ENCODE measurements at places on chromosomes 5 and 9.
A peak's percentile ranks its signal among the peaks of the same experiment; 100 is the strongest.

DNA sequence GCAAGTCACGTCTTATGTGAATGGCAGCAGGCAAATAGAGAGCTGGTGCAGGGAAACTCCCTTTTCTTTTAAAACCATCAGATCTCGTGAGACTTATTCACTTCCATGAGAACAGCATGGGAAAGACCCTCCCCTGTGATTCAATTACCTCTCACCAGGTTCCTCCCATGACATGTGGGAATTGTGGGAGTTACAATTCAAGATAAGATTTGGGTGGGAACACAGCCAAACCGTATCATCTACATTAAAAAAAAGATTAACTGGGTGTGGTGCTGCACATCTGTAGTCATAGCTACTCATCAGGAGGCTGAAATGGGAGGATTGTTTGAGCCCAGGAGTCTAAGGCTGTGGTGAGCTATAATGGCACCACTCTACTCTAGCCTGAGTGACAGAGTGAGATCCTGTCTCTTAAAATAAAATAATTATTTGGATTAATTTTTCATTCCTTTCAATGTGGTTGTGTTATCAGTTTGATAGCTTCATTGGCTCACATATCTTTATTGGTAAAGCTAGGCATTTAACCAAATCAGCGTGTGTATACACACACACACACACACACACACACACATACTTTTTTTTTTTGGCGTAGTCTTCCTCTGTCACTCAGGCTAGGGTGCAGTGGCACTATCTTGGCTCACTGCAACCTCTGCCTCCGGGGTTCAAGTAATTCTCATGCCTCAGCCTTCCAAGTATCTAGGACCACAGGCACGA is 21.8 kb downstream of the DENND4C start:
- DNase-seq, result no peak

- no peak for DNase-seq
Observed at GRCh38 chr5:176574297-176574591, 25.1 kb downstream of the CDHR2 start.

DNA sequence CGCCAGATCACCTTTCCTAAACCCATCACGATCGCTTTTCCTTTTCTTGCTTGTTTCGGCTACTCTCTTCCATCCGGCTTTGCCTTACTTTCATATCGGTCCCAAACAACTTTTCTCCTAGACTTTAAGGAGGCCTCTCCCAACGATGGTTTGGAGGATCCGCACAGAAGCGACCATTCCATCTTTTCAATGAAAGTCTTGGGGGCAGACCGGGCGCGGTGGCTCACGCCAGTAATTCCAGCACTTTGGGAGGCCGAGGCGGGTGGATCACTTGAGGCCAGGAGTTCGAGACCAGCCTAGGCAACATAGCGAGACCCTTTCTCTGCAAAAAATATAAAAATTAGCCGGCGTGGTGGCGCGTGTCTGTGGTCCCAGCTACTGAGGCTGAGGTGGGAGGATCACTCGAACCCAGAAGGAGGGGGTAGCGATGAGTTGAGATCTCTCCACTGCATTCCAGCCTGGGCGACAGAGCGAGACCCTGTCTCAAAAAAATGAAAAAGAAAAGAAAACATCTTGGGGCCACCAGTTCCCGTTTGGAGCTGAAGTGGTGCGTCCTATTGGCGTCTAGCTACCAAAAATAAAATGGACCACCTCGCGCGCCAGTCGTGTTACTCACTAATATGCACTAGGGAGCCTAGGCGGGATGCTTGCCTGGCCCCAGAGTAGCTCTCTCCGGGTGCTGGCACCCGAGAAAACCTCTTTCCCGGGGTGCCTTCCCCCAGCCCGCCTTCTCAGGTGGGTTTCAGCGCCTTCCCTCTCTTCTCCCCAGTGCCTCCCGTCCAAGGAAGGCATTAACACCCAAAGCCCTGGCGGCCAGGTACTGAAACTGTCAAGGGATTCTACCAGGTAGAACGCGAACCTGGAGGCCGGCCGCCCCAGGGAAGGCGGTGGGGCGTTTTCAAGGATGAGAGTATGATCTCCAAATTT is 800 bp upstream of the AP3B1 start:
- DNase-seq, result peak; percentile 10

DNA sequence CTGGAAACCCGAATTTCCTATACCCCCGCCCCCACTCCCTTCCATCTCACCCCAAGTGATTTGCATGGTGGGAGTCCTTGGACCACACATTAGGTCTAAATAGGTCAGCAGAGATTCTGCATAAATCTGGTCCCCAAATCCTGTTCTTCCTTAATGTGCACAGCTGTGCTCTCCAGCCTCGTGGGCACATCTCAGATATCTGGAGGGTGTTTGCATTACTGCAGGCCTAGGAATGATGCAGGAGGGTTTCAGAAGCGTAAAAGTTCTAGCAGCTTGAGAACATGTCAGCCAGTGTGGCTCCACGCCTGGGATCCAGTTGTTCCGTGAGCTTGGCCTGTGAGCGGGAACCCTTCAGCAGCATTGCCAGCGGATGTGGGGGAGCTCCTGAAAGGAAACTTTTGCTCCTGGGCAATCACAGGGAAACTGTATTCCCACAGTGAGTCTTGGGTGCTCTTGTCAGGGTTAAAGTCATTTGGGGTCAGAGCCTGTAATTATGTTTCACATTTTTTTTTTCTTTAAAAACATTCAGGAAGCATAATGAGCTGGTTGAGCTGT is 12.9 kb downstream of the ARHGAP26 start:
- DNase-seq, result no peak

DNA sequence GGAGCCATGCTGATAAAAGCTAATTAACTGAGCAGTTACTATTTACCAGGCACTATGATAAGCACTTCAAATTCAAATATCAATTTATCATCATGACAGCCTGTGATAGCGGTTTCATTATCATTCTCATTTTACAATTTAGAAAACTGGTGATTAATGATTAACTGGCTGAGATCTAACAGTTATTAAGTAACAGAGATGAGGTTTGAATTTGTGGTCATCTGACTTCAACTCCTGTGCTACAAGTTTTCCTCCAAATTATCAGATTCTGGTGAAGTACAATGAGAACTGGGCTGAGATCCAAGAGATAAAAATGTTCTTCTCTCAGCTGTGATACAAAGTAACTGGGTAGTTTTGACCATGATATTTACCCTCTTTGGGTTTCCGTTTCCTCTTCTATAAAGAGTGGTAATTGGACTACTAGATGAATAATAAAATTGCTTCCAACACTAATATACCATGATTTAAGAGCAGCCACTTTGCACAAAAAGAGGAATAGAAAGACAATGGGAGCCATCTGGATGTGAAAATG is 74.5 kb upstream of the CCNG1 start:
- DNase-seq, result no peak

DNA sequence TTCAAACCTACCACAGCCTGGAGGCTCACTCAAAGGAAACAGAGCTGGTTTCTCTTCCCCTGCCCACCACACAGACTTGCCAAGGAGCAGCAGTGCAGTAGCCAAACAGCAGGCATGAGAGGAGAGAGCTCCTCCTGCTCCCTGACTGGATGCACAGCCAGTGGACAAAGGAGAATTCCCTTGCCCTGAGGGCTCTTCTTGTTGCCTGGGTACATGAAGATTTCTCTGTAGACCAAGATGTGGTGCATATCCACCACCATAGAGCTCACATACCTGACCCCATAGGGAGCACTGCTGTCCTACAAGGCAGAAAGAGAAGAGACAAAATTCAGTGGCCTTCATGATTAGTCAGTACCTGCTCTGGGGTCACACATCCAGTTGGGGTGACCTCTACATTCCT is 56.3 kb upstream of the SPATA31E1 start:
- no peak for DNase-seq

GRCh38 chr5:144024545-144024944 is 145.9 kb downstream of the YIPF5 start:
- no peak for DNase-seq

- DNase-seq, result peak; percentile 99
Observed at GRCh38 chr9:134502809-134503211, 138.8 kb upstream of the COL5A1 start.

DNA sequence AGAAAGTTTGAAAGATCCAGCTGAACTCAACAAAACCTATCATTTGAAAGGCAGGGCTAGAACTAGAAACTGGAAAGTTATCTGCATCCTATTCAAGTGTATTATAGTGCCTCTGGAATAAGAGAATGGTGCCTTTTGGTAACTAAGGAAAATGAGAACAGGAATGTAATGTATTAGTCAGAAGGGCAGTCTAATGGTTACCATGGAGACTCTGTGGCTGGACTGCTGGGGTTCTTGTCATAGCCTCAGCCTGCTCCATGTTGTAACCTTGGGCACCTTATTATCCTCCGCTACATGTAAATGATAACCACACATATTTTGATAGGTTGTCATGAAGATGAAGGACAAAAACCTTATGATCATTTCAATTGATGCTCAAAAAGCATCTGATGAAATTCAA is 24.6 kb upstream of the IFNB1 start:
- DNase-seq, result peak; percentile 39

DNA sequence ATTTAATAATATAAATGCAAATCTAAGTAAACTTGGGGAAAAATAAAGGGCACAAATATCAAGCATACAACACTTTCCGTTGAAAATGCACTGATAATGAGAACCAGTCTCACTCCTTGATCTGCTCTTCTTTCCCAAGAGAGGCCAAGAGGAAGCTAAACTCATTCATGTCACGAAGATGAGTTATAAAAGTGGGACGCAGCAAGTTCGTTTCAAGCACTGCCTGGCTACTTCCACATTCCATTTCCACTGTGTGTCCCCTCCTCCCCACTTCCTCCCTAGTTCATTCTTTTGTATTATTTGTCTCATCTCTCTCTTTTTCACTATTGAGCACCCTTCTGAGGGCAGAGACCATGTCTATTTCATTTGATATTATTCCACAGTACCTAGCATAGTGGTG is 158.1 kb downstream of the SLC24A2 start:
- no peak for DNase-seq

GRCh38 chr5:95644351-95645042 is 2.1 kb upstream of the RFESD start:
- DNase-seq, result peak; percentile 42

GRCh38 chr9:122265149-122265915 is 650 bp downstream of the MRRF start:
- DNase-seq, result no peak

DNA sequence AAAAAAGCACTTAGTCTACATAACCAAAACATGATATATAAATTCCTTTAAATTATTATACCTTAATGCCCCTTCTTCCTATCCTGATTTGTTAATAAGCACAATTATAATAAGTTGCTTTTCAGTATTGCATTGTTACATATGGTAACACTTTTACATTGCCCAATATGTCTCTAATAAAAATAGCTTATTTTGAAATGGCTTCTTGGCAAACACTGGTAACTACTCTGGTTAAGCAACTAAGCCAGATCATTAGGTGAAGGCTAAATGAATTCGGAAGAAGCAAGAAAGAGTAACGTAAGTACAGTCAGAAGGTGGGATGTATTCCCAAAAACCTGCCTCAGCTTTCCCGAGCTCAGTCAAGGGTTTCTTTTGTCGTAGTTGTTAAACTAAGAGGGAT is 85.3 kb downstream of the TTC39B start:
- no peak for DNase-seq

- peak; percentile 55 for DNase-seq
Observed at GRCh38 chr9:94065535-94065961, 18.7 kb upstream of the PTPDC1 start.

DNA sequence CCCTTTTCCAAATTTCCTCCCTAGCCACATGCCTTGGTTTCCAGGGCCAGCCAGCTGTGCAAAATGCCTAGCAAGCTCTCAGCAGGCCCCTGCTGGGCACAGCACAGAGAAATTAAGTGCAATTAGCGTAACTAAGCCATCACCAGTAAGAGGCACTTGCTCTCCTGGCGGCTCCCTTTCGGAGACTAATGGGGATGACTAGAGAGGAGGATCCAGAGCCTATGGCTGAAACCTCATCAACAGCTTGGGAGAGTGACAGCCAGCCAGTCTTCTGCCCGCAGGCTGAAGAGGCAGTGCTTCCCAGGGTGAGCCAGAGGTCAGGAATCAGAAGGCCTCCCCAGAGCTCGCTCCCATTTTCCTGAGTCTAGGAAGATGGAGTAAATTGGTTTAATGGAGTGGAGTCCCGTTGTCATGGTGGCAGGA is 108.4 kb downstream of the KCNIP1 start:
- DNase-seq, result no peak

DNA sequence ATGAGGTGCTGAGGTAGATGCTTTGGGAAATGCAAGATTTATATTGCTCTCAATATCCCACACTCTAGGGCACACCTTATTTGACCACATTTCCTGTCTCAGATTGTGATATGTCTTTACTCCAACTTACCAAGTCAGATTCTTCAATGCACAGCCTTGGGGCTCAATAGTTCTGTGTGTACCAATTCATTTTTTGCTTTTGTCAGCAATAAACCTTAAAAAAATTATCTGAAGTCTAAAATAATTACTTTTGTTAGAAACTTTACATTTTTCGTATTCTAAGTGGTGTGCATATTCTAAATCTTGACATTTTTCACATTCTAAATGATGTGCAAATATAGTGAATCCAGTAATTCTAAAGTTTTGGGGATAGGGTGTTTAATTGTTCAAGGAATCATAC is 447.5 kb upstream of the COX7C start:
- DNase-seq, result no peak

DNA sequence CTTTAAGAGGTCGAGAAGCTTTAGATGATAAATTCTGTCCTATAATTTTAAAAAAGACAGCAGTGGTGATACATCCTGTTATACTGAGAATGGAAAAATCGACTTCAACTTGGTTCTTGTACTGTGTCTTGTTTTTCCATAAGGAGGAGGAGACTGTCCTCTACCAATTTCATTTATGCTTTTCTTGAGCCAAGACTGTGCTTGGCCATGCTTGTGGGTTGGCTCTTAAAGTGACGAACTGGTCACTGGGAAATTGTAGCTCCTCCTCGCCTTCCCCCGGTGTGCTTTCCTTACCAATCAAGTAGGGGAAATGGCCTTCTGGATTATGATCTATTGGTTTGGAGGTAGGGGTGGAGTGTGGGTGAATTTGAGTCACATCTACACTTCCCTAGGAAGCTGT is 67.1 kb upstream of the HSPB3 start:
- no peak for DNase-seq

DNA sequence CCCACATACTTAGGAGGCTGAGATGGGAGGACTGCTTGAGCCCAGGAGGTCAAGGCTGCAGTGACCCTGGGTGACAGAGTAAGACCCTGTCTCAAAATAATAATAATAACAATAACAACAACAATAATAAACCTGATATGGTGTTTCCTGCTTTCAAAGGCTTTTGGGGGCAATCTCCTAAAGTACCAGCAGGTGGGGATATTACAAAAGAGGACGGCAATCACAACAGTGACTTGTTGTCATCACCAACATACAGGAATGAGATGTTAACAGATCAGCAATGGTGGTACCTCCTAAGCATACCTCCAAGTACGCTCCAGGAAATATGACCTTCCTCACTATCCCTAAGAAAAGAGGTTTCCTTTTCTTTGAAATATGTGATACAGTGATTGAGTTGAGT is 91.1 kb upstream of the RNF180 start:
- peak; percentile 18 for DNase-seq

- no peak for DNase-seq
Observed at GRCh38 chr5:31415009-31415923, 116.6 kb downstream of the DROSHA start.

DNA sequence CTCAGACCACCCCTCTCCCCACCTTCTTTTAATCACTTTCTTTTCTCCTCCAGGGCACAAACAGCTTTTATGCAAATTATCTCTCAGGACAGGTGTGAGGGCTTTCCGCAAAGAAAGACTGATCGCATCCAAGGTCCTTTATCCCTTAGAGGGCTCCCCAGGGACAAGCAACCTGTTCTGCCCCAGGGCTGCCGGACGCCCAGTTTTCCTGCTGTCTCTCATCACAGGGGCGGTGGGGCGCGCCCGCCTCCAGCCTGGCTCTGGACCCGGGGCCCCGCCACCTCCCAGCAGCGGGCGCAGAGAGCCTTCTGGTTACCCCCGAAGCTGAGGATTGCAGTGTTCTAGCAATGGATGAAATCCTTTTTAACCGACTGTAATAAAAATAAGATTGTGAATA is 266.1 kb downstream of the CWC27 start:
- no peak for DNase-seq

Data from AG08396 (cell line).